Bone marrow (tissue), 2 donors: ENCODE measurements at places on chromosomes 7 and 10.

DNA sequence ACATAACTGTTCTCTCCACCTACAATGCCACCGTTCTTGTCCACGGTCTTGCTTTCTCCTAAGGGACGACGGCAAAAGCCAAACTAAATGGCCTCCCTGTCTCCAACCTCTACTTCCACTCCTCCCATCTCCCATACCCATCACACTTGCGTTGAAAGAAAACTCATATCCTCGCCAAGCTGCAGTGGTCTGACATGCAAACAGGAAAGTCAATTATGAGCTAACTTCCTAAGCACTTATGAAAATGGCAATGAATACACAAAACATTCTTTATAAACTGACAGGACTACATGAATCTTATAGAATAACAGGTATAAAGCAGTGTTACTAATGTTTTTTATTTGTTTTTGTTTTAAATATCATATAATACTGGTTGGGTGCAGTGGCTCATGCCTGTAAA lies 46.4 kb downstream of the TYW1B start:
- no peak for DNase-seq

DNA sequence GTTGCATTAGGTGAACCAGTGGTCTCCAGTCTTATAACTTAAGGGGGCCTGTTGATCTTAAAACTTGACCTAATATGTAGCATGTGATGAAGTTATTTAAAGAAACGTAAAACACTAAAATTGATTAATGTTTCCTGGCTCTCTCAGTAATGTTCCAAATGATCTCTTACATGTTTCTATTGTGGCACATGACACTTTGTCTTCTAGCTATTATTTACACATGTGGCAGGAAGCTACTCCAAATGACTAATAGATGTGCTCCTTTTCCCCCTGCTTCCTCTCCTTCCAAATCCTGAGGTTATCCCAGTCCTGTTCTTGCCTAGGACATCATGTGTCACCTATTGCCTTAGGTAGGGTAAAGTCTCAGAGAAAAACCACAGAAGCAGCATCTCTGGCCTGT lies 89.4 kb downstream of the FAS start:
- no peak for DNase-seq

DNA sequence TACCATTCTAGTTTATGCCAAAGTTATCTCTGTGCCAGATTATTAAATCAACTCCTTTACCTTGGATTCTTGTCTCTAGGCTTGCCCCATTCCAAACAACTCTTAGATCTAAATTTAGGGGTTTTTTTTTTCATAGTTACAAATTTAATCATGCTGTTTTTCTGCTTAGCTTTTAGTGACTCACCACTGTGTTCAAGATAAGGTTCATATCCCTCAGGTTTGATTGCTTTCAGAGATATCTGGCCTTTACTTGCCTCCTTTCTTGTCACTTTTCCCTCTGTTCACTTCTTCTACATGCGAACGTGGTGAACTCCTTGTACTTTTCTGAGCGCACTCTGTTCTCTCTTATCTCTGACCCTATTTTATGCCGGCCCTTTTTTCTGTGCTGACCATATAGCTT lies 78.2 kb downstream of the VPS50 start:
- DNase-seq: no peak

DNA sequence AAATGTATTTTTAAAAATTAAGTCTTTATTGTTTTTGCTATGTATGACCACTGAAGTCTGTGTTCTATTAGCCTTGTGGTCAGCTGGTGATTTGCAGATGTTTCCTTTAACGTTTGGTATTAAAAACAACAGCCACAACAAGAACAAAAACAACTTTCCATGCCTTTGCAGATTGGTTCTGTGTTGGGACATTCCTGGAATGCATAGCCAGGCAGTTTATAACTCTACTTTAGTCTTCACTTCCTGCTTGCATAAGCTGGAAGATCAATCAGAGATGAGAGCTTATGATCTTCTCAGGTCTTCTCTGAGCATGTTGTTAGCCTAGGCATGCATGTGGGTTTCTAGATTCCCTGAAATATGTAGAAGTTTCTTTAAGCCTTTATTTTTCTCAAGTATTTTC lies 58.9 kb upstream of the SEMA3C start:
- DNase-seq: no peak

- DNase-seq: no peak
Observed at GRCh38 chr10:133058331-133059092, 29.2 kb upstream of the ADGRA1 start.

DNA sequence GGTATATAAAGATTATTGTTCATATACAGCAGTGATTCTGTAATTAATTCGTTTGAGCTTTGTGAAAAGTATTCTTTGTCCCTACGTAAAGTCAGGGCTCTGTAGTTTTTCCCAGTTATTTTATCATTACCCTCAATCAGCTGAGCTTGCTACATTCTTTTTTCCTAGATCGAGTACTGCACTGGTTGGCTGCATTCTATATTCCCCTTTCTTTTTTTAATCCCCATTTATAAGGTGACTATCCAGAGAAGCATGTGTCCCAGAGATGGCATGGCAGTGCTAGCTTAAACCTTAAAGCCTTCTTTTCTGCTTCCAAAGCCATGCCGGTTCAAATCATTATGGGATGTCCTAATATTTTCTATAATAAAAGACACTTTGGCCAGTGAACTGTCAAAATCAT lies 230.1 kb upstream of the CELF2 start:
- DNase-seq: no peak

- no peak for DNase-seq
Observed at GRCh38 chr7:39605087-39605486, 18.3 kb upstream of the RALA start.

- no peak for DNase-seq
Observed at GRCh38 chr10:36391405-36391804, 734.0 kb upstream of the ANKRD30A start.

- no peak for DNase-seq
Observed at GRCh38 chr10:103067484-103067883, 125.6 kb downstream of the NT5C2 start.

DNA sequence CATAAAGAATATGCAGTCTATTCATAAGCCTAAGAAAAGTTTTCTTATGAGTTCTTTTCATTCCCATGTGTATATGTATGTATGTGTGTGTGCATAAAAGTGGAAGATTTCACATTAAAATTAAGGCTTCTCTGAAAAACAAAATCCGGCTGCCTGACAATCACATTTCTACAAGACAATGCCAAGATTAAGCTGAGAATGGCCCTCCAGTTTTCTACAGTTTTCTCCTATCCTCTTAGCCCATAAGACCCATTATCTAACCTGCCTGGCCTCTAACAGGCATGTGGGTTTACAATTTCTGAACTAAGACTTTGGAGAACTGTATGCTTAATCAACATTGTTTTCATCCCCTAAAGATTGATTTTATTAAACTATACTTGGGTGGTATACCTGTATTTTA lies 446.0 kb upstream of the SEMA3A start:
- DNase-seq: no peak

- no peak for DNase-seq
Observed at GRCh38 chr7:141103847-141104429, 30.1 kb downstream of the TMEM178B start.

- no peak for DNase-seq
Observed at GRCh38 chr10:70053218-70053840, 683 bp downstream of the MACROH2A2 start.

DNA sequence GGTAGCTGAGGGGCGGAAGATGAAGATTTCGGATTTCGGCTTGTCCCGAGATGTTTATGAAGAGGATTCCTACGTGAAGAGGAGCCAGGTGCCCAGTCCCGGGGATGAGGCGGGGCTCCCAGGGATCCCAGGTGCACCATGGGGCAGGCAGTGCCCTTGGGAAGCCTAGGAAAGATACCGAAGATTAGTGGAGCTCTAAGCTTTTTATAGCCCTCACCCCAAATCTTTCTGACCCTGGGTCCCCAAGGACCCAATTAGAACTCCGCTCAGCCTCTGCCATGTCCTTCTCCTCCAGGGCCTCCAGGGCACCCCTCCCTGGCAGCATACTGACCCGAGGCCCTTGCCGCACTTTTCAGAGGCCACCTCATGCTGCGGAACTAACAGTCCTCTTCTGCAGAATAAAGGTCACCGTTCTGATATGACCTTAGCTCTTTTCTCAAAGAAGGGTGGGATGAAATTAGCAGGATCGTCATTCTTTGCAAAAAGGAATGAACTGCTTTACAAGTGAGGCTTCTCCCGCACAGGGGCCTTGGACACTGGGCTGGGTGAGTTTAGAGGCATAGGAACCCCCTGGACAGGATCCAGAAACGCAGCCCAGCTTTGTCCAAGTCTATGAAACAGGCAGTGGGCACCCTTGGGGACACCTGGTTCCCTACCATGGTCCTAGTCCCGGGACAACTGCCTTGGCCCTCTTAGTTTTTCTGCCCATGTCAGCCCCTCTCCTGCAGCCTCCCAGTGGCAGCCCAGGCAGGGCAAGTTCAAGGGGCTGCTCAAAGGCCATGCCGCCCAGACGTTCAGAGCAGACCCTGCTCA lies 17.9 kb upstream of the CSGALNACT2 start:
- DNase-seq: peak; percentile 73

DNA sequence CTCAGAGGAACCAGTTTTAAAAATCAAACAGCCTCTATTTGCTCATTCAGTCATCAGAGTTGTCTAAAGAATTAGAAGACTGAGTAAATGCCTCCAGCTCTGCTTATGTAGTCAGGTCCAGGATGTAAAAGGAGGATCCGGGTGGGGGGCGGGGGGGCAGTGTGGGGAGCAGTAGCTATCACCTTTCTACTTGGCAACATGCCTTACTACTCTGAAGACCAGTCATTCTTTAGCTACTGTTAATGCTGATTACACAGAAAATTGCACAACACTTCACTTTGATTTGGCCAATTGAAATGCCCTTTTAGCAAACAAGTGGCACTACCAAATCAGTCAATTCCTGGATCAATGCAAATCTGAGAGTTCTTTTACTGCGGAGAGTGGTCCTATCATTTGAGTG lies 164.2 kb downstream of the NXPH1 start:
- DNase-seq: no peak

DNA sequence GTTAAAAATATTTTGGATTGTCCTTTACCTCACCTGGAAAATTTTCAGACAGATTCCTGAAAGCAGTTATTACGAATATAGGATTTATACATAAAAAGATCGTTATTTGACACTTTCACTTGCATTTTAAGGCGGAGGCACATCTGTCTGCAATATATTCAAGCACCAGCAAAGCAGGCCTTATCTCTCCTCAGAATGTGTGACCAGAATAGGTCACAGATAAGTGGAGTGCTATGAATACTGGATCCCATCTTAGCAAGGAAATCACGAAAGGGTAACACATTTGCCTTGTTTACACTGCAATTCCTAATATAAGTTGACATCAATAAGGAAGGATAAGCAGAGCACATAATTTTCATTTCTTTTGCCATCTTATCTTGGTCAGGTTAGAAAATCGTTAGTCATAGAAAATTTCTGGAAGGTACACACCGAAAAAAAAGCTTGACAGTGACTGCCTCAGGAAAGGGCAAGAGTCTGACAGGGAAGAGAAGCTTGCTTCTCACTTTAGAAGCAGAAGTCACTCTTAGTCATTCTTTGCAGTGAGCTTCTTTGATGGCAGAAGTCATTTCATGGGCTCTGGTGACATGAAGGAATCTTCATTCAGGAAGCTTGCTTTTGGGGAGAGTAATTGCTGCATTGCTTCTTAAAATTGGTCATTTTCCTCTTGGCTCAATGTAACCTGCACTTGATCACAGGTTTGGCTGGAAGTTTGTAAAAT lies 98.1 kb upstream of the STK17A start:
- DNase-seq: no peak

DNA sequence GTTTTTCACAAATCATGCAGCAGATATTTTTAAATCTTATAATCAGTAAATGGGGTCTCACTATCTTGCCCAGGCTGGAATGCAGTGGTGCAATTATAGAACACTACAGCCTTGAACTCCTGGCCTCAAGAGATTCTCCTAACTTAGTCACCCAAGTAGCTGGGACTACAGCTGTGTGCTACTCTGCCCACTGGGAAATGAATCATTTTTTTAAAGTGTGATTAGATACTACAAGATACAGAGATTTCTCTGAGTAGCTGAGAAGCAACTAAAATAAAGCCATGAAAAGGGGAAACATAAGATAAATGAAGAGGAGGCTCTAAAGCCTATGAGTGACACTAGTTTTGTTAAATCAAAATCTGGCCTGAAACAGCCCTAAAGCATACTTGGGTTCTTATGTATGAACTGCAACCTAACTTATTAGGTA lies 119.7 kb downstream of the JMJD1C start:
- DNase-seq: no peak

DNA sequence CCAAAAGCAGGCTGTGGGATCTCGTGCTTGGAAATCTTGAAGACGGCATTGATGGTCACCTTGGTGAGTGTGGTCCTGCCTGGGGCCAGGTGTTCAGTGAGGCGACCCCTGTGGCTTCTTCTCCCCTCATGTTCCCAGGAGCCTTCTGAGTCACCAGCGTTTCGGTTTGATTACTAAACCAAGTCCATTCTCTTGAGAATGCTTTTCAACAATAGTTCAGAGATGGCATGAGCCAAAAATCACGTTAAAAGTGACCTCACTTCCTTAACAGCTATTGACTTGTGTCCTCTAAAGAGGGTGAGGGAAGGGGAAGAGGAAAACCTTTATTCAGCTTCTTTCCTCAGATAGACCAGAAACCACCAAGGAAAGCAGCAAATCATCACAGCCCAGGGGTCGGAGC lies 315.2 kb downstream of the GATA3 start:
- no peak for DNase-seq

GRCh38 chr10:58672845-58673244 lies 160.2 kb downstream of the BICC1 start:
- DNase-seq: no peak

- DNase-seq: no peak
Observed at GRCh38 chr7:73770002-73770859, at the start of gene CLDN3. TSS of gene CLDN3 (minus strand) at chr7:73770270. CDS start at chr7:73770049, 221 bp downstream.

DNA sequence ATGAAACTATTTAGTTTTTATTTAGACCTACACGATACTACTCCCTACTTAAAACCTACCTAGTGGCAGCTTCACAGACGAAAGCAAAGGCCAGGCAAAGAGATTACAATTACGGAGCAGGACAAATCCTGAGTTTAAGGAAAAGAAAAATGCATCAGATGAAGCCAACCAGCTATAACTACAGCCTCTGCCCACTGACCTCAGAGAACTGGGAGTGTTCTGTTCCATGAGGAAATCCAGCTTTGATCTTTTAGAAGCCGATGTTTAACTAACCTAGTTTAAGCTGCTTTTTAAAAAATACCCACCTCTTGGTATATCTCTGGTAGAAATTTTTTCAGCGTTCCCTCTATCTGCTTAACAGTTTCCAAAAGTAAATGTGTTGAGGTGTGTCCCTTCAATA lies 3.0 kb upstream of the UPF2 start:
- DNase-seq: no peak

GRCh38 chr10:70866424-70866823 lies 21.9 kb downstream of the PCBD1 start:
- DNase-seq: no peak

DNA sequence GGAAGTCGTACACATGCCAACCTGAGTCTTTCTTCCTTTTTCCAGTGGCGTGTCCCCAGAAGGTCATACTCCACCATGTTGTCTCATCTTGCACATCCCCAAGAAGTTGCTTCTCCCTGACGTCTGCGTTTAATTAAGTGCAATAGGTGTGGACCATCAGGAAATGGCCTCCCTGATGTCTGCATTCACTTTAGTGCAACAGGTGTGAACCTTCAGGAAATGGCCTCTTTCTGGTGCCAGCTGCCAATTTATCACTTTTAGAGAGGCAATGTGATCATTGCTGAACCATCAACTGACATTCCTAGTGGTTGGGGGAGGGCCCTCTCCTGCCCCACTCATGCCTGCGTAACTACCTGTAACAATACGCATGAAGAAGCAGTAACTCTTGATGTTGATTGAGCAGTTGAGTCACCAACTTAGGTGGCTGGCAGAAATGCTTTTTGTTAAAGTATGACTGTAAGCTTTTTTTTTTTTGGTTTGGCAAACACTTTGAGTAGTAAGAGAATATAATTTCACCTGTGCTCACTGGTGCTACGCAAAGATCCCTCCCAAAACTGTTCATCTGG lies 25.8 kb downstream of the SCIN start:
- DNase-seq: no peak
